ENCODE measurements at places on chromosomes 12 and 14. TPM values are rescaled to one million over a fixed set of nuclear protein-coding genes. Genes with fewer than 3 reads are reported as not detected.
A peak's percentile ranks its signal among the peaks of the same experiment; 100 is the strongest.

The ACVRL1 gene
- 17.6 TPM for total RNA-seq

DNA sequence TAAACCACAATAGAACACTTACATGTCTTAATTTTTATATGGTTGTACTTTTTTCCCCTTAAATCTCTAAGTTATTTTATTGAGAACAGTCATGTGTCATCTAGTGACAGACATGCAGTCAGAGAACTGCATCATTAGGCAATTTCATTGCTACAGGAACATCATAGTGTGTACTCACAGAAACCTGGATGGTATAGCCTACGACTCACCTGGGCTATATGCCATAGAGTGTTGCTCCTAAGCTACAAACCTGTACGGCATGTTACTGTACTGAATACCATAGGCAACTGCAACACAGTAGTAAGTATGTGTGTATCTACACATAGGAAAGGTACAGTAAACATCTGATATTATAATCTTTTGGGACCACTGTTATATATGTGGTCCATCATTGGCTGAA, 557.6 kb downstream of the PRKD1 start:
- H3K4me1 ChIP-seq: no peaks in the 10 kb centered on the region
- H3K27me3 ChIP-seq: no peaks in the 10 kb centered on the region
- DNase-seq: no peak

DNA sequence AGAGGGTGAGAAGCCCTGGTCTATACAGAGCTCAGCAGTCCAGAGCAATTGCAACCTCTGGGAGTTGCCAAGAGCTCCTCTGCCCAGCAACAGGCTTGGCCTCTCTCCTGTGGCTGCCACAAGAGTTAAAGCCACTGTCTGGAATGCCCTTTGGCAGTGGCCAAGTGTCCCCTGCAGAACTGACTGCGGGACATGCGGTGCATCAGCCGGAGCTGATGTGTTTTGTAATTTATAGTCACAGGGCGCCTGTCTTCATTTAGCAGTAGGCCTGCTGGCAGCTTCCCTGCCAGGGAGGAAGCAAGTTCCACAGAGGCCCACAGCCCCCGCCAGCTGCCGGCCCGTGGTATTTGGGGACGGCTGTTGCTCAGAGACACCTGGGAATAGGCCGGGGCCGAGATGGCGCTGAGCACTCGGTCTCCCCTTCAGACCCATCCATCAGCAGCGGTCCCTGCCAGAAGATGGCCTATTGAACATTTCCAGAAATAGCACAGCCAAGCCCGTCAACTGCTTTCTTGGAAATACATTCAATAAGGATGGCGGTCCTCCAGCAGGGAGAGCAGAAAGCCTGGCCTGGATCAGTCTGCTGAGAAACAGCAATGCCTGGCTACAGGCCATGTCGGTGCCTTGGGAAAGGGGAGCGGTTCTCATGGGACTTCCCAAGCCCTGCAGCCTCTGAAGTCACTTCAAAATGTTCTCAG, 217.4 kb downstream of the CRADD start:
- H3K36me3 ChIP-seq: no peaks in the 10 kb centered on the region
- H3K4me3 ChIP-seq: no peak overlapping the region
- peak overlapping the region; percentile 29 for H3K27ac ChIP-seq
- H3K27me3 ChIP-seq: no peaks in the 10 kb centered on the region

DNA sequence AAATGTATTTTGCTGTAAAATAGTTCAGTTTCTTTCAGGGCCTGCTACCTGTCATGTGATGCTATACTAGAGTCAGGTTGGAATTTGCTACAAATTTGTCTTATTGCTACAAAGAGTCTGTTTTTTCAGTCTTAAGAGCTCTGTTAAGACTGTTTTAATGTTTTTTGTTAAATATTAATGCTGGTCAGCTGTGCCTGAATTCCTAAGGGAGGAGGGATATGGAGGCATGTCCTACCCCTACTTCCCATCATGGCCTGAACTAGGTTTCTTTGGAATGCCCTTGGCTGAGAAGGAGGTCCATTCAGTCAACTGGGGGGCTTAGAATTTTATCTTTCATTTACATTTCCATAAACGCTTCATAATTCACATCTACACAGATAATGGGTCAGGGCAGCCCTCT, 30.0 kb downstream of the IQSEC3 start:
- no peak overlapping the region for H3K4me3 ChIP-seq
- H3K4me1 ChIP-seq: no peaks in the 10 kb centered on the region
- H3K27me3 ChIP-seq: no peaks in the 10 kb centered on the region
- no peak overlapping the region for H3K27ac ChIP-seq
- no peaks in the 10 kb centered on the region for H3K36me3 ChIP-seq

DNA sequence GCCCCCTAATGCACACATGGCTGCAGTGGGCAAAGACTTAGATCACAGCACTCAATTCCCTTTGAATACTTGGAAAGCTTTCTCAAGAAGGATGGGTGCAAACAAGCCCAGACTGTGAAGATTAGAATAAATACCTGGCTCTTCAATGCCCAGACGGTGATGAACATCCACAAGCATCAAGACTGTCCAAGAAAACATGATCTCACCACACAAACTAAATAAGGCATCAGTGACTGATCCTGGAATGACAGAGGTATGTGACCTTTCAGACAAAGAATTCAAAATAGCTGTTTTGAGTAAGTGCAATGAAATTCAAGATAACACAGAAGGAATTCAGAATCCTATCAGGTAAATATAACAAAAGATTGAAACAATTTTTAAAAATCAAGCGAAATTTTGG, 43.8 kb upstream of the ZDHHC17 start:
- H3K4me3 ChIP-seq: no peak overlapping the region
- H3K27me3 ChIP-seq: no peaks in the 10 kb centered on the region
- no peaks in the 10 kb centered on the region for H3K36me3 ChIP-seq
- DNase-seq: no peak
- no peaks in the 10 kb centered on the region for H3K4me1 ChIP-seq
- no peak overlapping the region for H3K27ac ChIP-seq
